ENCODE measurements at places on chromosomes 7 and 10.

GRCh38 chr10:51699145-51699474, 285 bp downstream of the CSTF2T start:
- no peak for DNase-seq

- DNase-seq: no peak
Observed at GRCh38 chr7:816751-817671, 15.3 kb upstream of the SUN1 start.

GRCh38 chr10:96835899-96836298, 3.8 kb downstream of the LCOR start:
- no peak for DNase-seq

- no peak for DNase-seq
Observed at GRCh38 chr7:89064831-89065230, 269.3 kb upstream of the TEX47 start.

DNA sequence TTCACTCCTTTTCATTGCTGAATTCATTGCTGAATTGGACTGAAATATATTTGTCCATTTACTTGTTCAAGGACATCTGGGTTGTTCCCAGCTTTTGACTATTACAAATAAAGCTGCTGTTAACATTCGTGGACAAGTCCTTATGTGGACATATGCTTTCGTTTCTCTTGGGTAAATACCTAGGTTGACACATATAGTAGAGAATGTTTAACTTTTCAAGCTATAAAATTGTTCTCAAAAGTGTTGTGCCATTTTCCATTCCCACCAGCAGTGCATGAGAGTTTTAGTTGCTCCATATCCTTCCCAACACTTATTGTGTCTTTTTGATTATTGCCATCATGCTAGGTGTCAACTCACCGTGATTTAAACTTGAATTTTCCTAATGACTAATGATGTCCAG, 17.5 kb upstream of the CPVL start:
- no peak for DNase-seq
